Bladder microvascular endothelial cell (primary cell): ENCODE measurements at places on chromosomes 5 and 9. TPM values are rescaled to one million over a fixed set of nuclear protein-coding genes. Genes with fewer than 3 reads are reported as not detected.

Gene VLDLR
- total RNA-seq = 7.4 and 26.9 TPM in 2 replicates

Gene PBX3
- total RNA-seq = 10.4 and 24.5 TPM in 2 replicates

Gene ANKRD18B
- total RNA-seq = 0.49 and 0.63 TPM in 2 replicates

Gene SLC6A3
- not detected in 2 replicates for total RNA-seq
